Stimulated activated CD8-positive, alpha-beta memory T cell treated with anti-CD3 and anti-CD28 coated beads, Interleukin-7, amount 100 ng/mL, for 4 hours (primary cell): ENCODE measurements at places on chromosomes 3 and 15.
A peak's percentile ranks its signal among the peaks of the same experiment; 100 is the strongest.

GRCh38 chr3:47976135-47976732 is 40.0 kb downstream of the MAP4 start:
- DNase-seq, result no peak

- no peak for DNase-seq
These were observed 24.8 kb downstream of the SPCS1 start for GRCh38 chr3:52730681-52731080.

DNA sequence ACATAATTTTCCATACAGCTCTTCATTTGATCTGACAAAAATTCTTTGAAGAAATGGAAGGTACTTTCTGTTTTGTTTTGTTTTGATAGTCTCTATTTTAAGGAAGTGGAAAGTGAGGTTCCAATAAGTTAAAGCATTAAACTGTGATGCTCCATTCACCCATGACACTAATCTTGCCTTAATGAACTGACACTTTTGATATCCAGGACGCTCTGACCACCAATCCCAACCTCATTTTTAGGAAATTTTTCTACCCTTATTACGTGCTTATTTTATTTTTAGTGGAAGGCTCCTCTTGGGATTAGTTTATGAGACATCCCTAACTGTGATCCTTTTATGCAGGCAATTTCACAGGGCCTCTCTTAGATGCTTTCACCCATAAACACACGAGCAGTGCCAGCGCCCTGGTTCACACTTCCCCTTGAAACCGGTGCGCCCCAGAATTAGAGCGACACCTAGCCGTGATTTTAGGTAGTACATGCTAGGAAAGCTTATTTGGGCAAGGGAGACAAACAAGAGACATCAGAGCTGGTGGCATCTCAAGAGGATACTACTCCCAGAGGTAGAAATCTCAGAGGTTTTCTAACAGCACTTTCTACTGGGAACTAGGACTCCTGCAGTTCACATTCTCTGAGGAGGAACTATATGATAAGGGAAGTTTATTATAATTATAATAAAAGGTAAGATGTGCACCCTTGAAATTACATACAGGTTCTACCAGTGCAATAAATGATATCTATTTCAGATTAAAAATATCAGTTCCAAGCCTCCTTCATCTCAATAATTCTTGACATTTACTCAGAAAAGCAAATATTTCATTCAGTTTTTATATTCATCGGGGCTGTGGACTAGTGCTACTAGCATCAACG is 173.9 kb downstream of the SLC9A9 start:
- peak; percentile 59 for DNase-seq

GRCh38 chr15:27833178-27833577 is 265.9 kb downstream of the OCA2 start:
- DNase-seq, result no peak

- DNase-seq, result no peak
These were observed 268.0 kb downstream of the SUCLG2 start for GRCh38 chr3:67386451-67386850.

DNA sequence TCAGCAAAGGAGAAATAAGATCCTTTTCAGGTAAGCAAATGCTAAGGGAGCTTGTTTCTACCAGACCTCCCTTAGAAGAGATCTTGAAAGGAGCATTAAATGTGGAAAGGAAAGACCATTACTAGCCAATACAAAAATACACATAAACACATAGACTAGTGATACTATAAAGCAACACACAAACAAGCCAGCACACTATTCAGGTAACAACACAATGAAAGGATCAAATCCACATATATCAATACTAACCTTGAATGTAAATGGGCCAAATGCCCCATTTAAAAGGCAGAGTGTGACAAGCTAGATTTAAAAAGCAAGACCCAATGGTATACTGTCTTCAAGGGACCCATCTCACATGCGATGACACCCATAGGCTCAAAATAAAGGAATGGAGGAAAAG is 317.6 kb downstream of the TBL1XR1 start:
- DNase-seq, result no peak

DNA sequence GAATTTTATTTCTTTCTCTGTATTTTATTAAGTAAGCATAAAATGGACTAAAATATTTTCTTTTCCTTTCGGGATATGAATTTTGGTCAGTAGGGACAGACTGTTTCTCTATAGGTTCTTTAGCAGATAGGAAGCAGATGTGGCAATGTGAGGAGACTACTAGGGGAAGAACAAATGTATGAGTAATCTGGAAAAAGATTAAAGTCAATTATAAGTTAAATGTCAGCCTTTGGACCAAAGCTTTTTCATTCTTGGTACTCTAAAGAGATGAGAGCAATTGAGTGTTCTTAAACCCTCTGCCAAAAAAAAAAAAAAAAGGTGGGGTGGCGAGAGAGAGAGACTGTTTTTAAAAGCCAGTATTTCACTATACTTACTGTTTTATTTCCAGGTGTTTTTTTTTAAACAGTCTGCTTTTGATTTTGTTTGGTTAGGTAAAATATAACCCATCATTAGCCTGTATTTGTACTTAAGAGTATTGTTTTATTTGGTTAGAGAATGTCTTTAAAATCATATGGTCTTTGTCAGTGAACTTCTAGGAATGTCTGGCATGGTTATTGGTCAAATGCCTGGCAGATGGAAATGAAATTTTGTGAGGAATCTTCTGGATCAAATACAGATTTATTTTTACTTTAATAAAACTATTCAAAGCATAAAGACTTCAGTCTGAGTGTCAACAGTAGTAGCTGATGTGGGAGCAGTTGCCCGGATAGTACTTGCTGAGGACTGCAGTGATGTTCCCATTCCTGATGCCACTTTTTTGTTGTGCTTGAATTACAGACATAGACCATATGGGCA is 63.8 kb downstream of the LRRC49 start:
- no peak for DNase-seq

DNA sequence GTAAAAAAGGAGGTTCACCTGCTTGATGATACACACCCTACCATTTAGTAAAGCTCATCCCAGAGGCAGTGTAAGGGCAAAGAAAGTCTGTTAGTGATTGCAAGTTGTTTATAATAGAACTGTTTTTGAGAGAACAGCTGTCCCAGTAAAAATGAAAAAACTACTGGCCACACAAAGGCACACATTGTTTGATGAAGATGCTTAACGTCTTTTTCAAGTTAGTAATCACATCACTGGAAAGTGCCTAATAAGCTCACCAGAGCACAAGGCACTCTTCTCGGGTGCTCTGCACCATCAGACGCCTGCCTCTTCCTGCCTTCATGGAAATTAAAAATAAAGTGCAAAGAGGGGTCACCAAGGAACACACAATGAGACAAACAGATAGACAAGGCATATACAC is 186.9 kb downstream of the PDZRN3 start:
- no peak for DNase-seq

- peak; percentile 45 for DNase-seq
These were observed 21.1 kb upstream of the PLXND1 start for GRCh38 chr3:129627350-129628168.

DNA sequence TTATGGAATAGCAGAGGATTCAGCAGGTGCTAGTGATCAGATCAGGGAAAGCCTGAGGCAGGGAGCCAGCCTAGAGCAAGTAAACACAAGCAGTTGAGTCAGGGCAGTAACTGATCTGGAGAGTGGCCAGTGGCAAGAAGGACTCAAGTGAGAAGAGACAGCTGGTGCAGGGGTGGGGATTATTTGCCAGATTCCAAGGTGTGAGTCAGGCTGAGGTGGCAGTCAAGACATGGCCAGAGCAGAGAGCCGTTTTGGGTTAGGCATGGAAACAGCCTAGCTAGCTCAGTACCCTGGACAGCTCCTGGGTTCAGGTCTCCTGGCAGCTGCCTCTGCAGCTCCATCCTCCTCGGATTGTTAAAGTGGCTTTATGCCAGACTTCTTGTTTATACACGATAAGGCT is 281.9 kb upstream of the ONECUT1 start:
- no peak for DNase-seq

GRCh38 chr3:62252438-62253157 is 120.8 kb downstream of the FEZF2 start:
- no peak for DNase-seq

DNA sequence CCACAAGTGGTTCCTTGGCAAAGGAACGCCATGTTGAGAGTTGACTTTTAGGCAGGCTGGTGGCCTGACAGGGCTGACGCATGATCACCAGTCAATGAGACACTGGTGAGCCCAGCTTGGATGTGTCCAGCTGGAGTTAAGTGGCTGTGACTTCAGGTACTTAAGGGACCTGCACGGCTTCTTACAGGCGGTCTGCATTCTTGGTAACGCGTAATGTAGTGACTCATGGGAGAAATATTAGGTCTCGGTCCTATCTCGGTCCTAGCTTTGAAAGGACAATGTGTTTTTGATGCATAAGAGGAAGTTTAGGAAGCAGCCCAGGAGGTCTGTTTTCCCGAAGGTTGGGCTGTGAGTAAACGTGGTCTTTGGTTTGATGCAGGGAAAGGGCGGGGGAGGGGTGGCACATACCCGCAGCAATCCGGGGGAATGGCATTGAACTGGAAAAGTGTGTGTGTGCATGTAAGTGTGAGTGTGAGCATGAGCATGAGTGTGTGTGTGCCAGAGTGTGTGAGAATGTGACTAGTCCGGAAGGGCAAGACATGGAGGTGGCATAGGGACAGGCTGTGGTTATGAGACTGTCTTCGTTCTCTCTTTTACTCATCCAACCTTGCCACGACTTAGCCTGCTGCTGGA is 55.3 kb downstream of the FAM43A start:
- no peak for DNase-seq

DNA sequence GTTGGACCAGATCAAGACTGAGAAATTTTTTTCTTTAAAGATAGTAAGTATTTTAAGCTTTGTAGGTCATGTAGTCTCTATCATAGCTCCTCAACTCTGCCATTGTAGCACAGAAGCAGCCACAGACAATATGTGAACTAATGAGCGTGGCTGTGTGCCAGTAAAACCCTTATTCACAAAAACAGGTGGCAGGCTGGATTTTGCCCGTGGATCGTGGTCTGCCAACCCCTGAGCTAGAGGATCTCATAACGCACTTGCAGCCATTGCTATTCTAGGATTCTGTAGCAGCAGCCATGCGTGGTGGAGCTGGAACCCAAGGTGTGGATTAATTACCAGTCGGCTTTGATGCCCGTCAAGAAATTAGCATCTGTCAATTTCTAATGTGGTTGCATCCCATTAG is 68.7 kb upstream of the PLXNA1 start:
- DNase-seq, result no peak

GRCh38 chr15:81296673-81297072 is 27.3 kb downstream of the STARD5 start:
- DNase-seq, result peak; percentile 55

- no peak for DNase-seq
These were observed 8.3 kb upstream of the CSPG4 start for GRCh38 chr15:75720787-75721479.

DNA sequence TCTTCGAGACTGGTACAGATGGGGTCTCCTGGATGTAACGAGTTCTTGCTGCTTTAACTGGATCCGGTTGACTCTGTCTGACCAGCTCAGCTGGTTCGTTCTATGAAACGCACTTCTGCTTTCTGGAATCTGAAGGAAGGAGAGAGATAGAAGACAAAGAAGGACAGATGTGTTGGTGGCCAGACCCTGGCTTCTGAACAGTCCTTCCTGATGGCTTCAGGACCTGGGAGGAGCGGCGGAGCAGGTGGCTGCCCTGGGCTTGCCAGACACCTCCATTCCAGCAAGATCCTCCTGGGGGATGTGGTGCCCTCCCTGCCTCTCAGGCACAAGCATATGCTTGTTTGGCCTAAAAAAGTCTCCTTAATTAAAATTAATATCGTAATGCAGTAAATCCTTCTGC is 99.9 kb downstream of the APBA2 start:
- no peak for DNase-seq

- no peak for DNase-seq
These were observed 726.7 kb upstream of the NR2F2 start for GRCh38 chr15:95603802-95604201.

DNA sequence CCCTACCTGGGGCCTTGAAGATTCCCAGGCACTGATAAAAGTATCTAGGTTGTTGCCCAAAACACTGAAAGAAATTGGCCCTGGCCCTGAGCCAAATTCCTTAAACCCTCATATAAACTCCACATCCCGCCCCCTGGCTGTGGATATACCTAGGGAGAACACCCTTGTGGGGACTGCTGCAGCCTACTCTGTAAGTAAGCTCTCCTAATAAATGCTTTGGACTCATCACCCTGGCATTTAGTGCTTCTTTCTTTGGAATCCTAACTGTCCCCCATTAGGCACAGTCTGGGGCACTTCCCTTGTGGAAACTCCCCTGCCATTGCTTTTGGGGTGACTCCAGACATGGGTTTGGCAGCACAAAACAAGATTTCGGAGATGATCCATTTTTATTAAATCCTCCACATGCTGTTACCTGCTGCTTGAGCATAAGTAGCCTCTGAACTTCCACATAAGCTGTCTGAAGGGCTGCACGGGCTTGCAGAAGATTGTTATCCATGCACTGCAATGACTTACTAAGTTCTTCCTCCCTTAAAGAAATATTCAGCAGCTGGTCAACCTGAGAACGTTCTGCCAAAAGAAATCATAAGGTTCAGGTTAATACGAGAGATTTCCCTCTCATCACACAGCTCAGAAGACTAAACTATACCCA is 46.4 kb downstream of the ZNF106 start:
- no peak for DNase-seq

- no peak for DNase-seq
These were observed 342.2 kb downstream of the FOXP1 start for GRCh38 chr3:71241246-71241901.

- no peak for DNase-seq
These were observed 78.8 kb downstream of the SLC7A14 start for GRCh38 chr3:170507063-170507462.

- no peak for DNase-seq
These were observed 52.3 kb downstream of the WNT5A start for GRCh38 chr3:55434789-55435188.

- no peak for DNase-seq
These were observed 212.2 kb upstream of the SUCLG2 start for GRCh38 chr3:67866571-67866970.
